ENCODE measurements at places on chromosomes 7 and 10.

- DNase-seq, result no peak
These were observed 19.8 kb downstream of the NUB1 start for GRCh38 chr7:151361193-151361959.

DNA sequence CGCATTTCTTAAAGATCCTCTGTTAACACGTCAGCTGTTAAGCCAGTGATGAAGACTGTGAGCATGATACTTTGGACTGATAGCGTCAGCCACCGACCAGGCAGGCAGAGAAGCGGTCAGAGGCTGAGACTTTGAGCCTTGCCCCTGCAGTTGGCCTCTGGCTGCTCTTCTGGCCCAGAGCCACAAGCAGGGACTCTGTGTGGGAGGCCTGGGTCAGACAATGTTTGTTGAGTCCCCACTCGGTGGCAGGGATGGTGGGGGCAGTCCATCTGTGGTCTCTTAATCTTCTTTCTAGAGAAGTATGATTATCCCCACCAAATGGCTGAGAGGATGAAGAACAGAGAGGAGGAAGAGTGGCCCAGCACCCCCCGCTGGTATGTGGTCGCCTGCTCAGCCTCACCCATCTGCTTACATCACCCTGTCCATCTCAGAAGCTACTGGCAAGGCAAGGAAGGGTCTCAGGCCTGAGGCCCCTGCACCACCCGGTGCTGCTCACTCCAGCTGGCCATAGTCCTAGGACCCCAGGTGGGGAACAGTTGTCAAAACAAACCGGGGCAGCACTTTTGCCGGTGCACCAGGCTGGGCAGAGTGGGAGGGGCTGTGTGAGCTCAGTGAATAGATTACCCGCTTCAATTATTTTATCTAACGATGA is 202.9 kb downstream of the GRID1 start:
- no peak for DNase-seq

DNA sequence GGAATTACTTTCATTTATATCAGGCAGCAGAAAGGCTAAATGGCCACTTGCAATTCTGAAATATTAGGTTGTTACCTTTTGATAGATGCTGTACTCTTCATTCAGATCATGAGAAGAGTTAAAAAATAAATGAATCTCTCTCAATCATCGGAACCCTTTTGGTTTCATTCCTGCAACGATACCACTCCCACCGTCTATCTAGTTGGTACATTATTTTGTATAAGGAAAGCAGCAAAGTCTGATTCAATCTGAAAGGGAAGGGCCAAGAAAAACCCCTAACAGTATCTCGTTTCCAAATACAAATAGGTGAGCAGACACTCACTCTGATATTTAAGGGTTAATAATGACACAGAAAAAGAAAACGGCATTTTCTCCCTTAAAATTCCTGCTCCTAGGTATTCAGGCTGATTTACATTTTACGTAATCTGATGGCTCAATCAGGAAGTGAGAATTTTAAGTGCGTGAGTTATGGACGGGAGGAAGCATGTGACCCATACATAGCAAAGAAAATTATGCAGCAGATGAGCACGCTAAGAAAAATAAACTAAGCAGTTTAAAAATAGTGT is 209.4 kb upstream of the KLF14 start:
- no peak for DNase-seq

- DNase-seq, result no peak
These were observed 67.8 kb downstream of the WDR37 start for GRCh38 chr10:1123972-1124371.

DNA sequence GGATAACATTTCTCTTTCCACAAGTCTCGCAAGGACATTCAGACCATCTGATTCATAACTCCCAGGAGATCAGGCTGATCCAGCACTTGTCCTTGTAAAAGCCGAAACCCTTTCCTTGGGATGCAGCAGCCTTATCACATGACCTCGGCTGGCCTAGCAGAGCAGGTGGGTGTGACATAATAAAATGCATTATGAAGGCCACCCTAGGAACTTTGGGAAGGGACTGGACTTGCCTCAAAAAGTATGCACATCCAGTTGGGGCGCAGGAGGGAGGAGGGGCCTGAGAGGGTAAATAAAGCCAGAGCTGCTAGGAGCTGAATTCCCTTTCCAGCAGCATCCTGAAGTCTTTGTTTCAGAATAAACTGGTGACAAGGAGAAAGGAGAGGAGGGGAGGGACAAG is 260.8 kb downstream of the SNX13 start:
- DNase-seq, result no peak
